ENCODE measurements at places on chromosomes 3 and 15.
A peak's percentile ranks its signal among the peaks of the same experiment; 100 is the strongest.

DNA sequence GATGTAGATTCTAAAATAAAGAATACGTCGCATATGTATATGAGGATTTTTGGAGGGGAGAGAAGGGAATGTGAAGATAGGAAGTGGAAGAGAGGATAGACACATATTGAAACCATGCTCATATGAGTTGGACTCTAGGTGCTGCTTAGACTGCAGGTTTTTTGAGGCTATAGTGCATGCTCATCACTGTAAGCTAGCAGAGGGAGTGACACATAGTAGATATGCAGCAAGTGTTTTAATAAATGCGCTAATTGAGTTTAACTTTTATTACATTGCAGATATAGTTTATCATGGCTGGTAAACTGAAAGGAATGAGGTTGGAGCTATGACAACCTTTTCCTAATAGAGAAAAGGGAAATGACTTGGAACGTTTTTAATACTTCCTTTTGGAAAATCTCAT lies 7.7 kb downstream of the SEMA6D start:
- DNase-seq = no peak

DNA sequence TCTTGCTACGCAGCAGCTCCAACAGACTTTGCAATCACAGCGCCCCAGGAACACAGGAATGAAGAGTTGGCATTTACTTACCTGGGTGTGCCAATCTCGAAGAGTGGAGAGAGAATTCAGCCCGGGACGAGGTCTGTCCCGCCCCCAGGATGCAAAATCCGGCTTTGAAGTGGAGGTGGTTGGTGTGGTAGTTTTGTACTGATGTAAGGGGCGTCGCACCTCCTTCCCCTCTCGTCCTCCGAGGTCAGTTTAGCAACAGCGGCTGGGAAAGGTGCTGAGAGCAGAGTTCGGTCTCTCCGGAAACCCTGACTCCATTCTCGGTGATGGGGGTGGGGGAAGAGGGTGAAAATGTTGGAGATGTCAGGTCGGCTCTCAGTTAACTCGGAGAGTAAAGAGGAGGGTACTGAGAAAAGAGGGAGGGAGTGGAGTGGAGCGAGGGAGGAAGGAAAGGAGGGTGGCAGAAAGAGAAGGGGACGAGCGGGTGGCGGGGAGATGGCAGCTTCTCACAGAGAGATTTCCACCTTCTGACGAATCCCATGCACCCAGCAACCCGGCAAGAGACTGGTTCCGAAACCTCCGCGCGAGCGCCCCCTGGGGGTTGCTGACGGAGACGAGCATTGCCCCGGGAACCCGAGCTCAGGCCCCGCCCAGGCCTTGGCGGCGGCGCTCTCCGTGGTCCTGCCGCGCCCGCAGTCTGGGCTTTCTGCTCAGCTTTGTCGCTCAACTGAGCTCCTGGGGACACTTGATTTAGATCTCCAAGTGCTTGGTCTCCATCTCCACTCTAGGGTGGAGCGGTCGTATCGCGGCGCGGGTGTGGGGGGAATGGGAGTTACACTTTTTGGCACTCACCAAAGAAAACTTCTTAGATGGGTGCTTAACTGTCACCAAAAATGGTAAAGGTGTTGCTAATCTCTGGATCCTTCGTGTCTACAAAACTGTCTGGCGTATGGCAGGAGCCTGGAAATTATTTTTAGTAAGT lies at the start of gene CPNE4:
TSS of gene CPNE4 (minus strand) at position 529 of the 979 bp plus-strand sequence.
- peak; percentile 57 for DNase-seq

DNA sequence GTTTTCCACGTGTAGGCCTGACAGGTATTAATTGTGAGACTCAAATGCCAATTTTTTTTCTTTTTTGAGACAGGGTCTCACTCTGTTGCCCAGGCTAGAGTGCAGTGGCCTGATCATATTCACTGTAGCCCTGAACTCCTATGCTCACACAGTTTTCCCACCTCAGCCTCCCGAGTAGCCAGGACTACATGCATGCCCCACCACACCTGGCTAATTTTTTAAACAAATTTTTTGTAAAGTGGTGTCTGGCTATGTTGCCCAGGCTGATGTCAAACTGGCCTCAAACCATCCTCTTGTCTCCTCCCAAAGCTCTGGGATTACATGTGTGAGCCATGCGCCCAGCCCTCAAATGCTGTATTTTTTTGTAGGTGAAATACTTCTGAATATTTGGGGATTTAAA lies 14.0 kb downstream of the SLC25A36 start:
- no peak for DNase-seq

DNA sequence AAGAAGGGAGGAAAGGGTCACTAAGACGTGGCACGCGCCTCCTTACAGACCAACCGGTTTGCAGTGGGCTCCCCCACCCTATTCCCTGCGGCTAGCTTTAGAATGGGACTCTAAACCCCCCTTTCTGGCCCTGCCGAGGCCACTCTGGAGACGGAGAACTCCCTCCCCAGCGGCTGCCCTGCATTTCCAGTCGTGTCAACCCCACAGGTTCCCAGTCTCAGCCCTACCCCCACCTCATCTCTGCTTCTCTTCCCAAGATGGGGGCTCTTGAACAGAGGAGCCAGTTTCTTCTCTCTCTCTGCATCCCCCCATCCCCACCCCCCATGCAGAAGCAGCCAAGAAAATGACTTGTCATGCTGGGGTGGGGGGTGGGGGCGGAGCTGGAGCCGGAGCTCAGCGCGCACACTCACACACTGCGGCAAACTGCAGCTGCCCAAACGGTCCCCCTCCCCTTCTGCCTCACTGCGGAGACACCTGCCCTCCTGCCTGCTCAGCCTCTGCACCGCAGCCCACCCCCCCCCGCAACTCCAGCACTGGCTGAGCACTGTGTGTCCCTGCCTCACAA lies 871 bp downstream of the MAP1A start:
- no peak for DNase-seq

GRCh38 chr15:74809956-74810355 lies 2.7 kb upstream of the LMAN1L start:
- DNase-seq = no peak

All from HT-29 (cell line).